Stimulated activated CD8-positive, alpha-beta memory T cell treated with anti-CD3 and anti-CD28 coated beads, Interleukin-7, amount 100 ng/mL, for 1 hour (primary cell): ENCODE measurements at places on chromosomes 6 and 20.

DNA sequence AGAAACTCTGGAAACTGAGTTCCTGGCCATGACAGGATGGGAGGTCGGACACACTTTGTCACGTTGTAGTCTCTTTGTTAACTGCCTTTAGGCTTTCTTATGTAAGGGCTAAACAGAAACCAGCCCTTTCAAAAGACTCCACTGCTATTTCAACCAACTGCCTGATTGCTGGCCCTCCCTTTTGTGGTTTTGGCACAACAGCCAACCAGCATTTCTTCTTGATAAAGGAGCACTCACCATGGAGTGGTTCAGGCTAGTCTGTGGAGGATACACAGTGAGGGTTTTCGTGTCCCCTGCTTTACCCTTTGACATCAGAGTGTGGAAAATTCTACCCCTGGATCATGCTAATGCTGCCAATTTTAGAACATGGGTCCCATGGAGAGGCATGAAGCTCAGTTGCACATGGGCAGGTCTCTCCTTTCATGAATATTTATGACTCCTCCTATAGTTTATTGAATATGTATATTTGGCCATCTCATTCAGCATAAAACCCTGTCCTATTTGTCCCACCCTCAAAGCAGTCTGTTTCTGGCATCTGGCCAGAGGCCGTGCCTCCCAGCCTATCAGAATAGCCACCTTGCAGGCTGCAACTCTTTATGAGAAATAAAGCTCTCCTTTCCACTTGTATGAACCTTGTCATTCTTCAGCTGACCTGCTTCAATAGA, 148.3 kb downstream of the HS3ST5 start:
- DNase-seq: no peak

DNA sequence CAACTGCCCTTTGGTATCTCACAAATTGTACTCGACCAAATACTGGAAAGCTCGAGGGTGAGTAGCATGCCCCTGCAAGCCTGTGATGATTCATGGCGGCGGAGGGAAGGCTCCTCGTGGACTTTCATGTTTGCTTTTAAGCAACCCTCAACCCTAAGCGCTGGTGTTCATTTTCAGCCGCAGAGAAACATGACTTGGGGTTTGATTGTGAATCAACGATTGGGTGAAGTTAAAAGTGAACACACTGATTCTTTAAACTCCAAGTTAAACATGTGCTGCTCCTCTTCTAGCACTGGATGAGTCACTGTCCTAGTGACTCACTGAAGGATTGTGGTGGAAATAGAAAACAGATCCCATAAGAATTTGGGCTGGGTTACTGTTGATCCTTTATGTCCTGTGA, 8.3 kb downstream of the CD109 start:
- DNase-seq: no peak

DNA sequence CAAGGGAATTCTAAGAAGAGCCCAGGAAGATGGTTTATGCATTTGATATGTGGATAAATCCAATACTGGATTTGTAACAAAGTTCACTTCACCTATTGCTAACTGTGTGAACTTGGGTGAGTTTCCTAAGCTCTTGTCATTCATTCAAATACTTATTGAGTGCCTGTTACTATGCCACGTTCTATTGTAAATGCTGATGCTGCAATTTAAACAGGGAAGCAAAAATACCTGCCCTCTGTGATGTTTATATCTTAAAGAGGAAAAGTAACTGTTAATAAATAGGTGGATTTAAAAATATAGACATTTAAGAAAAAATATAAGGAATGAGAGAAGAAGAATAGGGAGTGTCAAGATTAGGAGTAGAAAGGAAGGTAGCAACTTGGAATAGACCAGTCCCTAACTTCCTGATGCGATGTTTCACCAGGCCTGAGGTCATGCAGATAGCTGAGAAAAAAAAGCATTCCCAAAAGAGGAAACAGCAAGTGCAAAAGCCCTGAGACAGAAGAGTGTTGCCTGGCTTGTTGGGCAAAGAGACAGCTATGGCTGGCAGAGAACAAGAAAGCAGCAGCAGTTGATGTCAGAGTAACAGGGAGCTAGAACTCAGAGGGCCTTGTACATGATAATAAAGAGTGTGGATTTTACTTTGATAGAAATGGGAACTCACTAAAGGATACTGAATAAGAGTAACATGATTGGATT, 54.3 kb upstream of the TCF21 start:
- no peak for DNase-seq

- DNase-seq: no peak
Observed at GRCh38 chr6:40735121-40735520, 148.0 kb upstream of the LRFN2 start.

DNA sequence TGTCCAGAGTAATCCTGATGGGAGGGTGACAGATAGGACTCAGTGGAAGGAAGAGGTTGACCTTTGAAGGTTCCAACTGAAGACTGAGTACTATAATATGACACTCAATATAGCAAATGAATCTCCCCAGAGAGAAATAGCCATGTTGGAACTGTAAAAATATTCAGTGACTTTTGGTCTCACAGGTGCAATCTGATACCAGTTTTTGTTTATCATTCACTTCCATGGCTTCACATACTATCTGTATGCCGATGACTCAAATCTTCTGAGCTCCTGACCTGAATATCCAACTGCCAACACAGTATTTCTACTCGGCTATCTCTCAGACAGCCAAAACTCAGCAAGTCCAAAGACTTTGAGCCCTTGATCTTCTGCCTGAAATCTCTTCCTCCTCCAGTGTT, 21.8 kb upstream of the PKHD1 start:
- no peak for DNase-seq

DNA sequence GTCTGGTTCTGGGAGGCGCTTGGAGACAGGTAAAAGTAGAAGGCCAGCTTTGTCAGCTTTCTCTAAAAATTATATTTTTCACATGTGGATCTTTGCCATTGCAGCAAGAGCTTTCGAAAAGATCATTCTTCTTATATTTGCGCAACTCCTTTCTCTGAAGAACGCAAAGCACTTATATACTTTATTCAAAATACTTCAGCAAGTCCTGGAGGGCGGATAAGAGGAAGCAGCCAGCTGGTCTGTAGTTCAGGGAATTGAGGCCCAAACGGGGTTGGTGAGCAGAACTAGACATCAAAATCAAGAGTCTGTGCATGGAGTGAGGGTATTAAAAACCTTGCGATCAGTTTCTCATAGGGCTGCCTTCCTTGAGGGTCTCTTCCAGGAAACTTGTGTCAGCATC, 182.3 kb downstream of the DTNBP1 start:
- DNase-seq: no peak

DNA sequence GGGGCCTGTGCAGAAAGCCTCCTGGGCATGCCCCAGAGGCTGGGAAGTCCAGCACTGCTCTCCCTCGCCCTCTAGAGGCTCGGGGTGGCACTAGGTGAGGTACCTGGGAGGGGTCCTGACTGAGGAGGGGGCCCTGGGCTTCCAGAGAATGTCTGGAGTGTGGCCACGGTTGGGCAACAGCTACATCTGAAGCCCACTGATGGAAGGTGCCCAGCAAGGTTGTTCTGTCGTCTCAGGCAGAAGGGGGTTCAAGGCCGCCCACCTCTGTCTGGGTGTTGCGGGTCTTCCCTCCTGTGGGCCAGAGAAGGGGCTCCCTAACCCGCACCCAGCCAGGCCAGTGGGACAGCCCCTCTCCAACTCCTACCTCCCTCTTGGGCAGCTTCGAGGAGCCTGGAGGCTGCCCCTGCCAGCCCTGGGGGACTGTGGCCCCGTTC, 11.4 kb upstream of the VEGFA start:
- DNase-seq: no peak
